ENCODE measurements at places on chromosomes 7 and 10.
A peak's percentile ranks its signal among the peaks of the same experiment; 100 is the strongest.

DNA sequence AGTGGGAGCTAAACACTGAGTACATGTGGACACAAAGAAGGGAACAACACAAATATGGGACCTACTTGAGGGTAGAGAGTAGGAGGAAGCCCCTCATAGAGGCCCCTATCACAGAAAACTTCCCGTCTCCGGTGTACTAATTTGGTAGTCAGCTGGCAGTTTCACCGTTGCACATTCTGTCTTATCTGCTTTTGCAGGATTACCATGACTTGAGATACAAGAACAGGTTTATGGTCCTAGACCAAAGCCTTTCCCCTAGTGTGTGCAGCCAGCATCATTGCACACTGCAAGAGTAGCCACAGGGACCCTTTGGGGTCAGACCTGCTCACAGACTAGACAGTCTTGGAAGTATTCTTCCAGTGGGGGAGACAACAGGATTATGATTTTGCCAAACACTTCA lies 5.9 kb upstream of the IFIT1B start:
- DNase-seq: no peak

DNA sequence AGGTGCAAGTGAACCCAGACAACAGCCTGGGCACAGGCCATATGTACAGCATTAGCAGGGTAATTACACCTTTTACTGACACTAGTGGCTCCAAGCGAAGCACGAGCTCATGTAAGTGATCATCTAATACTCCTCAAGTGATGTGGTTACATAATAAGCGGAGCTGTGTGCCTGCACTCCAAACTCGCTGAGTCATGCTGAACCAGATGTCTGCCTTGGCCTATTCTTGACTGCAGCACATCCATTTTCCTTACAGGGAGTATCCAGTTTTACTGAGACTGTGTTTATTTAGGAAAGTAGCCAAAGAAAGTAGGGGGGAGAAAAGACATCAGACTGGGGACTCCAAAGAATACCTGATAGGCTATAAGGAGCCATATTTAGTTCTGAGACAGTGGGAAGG lies 90.1 kb downstream of the GRM3 start:
- peak; percentile 52 for DNase-seq

GRCh38 chr10:126439942-126440341 lies 51.7 kb upstream of the ADAM12 start:
- DNase-seq: no peak

DNA sequence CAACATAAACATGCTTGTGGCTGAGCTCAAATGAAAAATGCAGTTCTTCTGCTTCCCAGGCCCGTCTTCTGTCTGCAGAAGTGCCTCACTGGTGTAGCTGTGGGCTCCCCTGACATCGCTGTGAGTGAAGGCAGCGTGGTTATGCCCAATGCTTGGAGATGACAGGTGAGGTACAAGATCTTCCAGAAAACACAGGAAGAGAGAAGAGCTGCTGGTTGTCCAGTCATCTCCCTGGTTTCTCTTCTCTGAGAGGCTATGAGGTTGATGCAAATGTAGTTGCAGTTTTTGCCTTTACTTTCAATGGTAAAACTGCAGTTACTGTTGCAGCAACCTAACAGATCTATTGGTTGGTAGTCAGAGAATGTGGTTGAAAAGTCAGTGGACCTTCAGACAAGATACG lies 223.6 kb downstream of the GATA3 start:
- no peak for DNase-seq

- DNase-seq: no peak
These were observed 20.9 kb downstream of the ANKRD22 start for GRCh38 chr10:88830643-88831268.

- DNase-seq: no peak
These were observed 156.4 kb upstream of the FGFR2 start for GRCh38 chr10:121754666-121755065.

GRCh38 chr7:153393666-153394065 lies 634.1 kb downstream of the ACTR3B start:
- DNase-seq: no peak

DNA sequence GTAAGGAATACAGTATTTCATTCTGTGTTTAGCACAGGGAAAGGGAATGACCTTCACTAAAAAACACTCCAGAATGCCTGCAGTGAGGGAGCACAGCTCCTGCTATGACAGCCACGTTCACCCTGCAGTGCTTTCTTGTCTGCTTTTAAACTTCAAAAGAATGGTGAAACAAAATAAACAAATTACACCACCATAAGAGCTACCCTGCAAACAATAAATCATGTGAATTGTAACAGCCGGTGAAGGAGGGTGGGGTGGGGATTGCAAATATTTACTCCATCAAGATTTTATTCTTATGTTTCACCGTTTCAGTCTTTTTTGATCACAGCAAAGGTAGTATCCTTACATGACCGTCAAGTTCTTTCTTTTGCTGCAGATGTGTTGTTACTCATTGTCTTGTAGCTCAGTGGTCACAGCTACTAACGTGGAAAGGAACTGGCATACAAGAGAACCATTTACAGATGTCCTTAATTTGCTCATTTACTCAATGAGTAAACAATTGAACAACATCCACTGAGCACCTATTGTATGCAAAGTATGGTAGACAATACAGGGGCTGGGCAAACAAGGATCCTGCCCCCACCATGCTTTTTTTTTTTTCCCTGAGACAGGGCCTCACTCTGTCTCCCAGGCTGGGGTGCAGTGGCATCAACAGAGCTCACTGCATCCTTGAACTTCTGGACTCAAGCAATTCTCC lies 4.1 kb upstream of the CHN2 start:
- DNase-seq: peak; percentile 97

DNA sequence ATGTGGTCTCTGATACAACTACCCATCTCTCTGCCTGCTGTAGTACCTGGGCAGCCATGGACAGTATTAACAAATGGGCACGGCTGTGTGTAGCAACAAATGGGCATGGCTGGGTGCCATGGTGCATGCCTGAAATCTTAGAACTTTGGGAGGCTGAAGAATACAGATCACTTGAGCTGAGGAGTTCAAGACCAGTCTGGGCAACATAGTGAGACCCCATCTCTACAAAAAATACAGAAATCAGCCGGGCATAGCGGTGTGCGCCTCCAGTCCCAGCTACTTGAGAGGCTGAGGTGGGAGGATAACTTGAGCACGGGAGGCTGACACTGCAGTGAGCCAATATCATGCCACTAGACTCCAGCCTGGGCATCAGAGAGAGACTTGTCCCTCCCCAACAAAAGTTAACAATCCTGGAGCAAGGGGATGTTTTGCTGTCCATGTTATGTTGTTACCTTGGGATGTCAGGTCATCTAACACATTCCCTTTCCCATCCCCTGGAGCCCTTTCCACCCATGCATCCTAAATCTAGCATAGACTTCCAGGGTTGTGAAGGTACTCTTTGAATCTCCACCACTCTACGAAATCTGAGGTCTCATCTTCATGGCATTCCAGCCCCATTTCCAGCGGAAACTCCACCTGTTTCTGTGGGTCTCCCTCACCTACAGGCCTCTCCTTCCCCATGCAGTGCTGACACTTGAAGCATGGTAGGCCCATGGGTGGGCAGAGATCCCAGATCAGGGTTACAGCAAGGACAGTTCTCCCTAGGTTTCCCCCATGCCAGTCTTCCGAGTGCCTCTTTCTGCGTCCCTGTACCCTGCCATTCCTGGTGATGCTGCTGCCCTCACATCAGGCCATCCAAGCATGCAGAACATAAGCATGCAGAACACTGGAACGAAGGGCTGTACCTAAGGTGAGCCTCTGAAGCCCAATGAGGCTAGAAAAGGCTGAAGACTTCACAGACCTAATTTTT lies 13.1 kb downstream of the FXYD4 start:
- DNase-seq: peak; percentile 13

DNA sequence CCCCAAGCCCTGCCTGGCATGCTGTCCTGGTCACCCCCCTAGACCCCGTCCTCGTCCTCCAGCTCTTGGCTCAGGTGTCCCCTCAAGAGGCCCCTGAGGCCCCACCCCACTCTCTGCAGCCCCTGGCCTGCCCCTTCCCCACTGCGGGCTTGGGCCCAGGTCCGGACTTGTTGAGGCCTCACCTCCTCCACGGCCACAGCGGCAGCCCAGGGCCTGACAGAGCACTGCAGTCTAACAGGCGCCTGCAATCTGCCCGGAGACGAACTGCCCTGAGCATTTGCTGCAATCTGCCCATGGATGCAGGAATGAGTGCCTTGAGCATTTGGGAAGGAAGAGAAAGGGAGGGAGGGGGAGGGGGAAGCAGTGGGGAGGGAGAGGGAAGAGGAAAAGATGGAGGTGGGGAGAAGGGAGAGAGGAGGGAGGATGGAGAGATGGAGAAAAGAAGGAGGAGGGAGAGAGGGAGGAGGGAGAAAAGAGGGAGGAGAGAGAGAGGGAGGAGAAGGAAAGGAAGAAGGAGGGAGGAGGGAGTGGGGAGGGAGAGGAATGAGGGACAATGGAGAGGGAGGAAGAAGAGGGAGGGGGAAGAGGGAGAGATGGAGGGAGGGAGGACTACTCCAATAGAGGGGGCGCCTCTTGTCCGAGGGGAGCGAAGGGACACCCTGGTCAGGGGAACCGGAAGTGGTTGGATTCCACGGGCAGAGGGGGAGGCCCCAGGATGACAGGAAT lies 73.9 kb downstream of the PDGFA start:
- no peak for DNase-seq

DNA sequence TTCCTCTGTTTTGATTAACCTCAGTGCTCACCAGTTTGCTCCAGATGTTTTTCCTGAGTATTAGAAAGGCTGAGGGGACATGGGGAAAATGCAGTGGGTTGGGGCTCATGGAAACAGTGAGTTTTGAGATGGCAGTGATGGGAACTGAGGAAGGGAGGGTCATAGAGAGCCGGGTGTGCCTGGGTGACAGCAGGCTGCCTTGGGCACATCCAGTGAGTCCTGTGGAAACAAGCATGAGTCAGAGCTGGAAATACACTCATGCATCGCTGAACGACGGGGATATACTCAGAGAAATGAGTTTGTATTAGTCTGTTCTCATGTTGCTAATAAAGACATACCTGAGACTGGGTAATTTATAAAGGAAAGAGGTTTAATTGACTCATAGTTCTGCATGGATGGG lies 202.2 kb downstream of the TMEM178B start:
- no peak for DNase-seq

DNA sequence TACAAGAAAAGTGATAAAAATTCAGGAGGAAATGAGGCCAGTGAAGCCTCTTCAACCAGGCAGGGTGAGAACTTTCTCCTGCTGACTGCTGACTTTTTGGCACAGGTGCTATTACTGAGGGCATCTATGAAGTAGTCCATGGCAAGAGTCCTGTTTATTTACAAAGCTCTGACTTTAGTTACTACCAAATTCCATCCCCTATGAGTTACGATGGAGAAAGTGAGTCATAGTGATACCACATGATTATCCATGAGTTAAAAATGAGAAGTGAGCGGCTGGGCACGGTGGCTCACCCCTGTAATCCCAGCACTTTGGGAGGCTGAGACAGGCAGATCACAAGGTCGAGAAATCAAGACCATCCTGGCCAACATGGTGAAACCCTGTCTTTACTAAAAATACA lies 19.9 kb downstream of the CCDC3 start:
- no peak for DNase-seq

DNA sequence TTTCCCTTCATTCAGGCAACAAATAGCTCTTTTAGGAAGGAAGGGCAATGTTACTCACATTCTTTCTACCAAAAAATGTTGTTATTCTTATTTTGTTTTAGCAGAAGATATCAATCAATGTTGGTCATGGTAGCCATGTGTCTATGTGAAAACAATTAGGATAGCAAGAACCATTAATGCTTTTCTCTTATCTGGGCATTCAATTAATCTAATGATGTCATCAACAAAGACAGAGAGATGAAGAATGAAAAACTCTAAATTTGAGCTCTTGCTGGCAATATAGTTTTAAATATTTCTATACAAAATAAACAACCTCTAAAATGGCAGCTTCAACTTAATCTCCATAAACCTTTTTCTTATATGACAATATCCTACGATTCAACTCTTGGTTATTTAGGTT lies 353.7 kb upstream of the ANKRD30A start:
- no peak for DNase-seq
